ENCODE measurements at places on chromosomes 2 and 18.

GRCh38 chr2:217817466-217818292, 185.1 kb downstream of the TNS1 start:
- no peak for DNase-seq

GRCh38 chr18:10659594-10659993, 133.8 kb downstream of the NAPG start:
- DNase-seq, result no peak

GRCh38 chr2:196315388-196316049, 144.1 kb upstream of the STK17B start:
- no peak for DNase-seq

DNA sequence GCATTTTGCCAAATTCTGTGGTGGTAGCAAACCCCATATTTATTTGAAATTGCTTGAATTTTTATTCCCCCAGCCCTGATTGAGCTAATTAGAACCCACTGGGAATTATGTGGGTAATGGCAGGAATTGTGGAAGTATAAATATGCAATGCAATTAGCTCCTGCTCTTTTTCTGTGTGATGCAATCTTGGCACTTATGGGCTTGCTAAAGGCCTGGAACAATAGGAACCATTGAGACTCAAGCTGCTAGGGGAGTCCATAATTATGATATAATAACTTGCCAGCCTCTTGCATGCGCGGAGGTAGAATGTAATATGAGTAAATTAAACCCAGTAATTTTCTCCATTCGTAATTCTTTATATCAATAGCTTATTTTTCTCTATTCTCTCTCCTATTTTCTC, 267.6 kb upstream of the THSD7B start:
- no peak for DNase-seq

GRCh38 chr2:65880436-65880835, 448.0 kb upstream of the SPRED2 start:
- DNase-seq, result no peak

- peak; percentile 35 for DNase-seq
These were observed 91.7 kb upstream of the EPC2 start for GRCh38 chr2:148552675-148553331.

DNA sequence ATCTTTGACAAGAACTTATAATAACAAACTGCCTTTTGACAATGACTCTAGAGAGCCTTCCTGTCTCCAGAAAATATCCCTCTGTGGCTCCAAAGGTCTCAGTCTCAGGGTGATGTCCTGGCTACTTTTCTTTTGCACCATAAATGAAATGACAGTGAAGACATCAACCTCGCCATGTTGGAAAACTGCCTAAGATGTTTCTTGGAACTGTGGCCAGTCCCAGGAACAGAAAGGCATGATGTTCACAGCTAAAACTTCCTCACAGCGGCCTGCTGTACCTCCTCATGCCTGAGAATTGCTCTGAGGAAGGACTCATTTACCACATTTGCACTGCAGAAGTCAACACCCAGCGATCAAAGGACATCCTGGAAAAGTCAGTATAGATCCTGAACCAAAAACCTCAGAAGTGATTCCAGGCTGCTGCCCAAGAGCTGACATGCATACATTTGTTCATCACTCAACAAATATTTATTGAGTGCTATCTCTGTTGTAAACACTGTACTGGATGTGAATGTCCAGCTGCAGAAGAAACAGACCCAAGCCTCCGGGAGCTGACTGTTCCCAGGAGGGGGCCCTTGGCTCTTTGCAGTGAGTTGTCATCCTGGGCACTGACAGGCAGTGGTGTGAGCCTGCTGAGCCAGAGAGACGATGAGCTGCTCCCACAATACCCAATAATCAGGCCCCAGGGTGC, 64.3 kb upstream of the ACSL3 start:
- DNase-seq, result no peak

DNA sequence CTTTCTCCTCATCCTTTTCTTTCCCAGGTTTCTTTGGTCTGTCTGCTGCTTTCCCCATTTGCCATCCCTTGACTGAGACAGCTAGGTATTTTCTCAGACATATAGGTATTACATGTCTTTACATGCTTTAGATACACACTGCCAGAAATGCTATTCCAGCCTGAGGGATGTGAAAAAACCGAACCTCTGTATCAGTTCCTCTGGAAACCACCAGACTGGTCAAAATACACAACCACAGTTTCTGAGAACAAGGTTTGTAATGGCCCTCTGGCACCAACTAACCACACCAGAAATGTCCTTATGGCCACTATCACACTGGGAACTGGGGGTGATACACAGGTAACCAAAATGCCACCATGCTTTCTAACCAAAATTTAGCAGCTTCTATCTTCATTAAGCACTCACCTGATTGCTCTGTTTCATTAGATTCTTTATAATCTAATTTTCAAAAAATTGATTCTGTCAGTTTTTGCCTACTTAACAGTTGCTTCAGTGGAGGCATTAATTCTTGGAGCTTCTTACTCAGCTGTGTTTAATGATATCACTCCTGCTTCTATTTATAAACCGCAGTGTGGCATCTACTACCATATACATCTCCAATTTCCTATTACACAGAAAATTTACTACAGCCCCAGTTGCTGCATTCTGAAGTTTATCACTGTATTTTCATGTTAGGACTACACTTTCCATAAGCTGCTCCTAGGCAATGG, 243.5 kb downstream of the WDPCP start:
- no peak for DNase-seq

DNA sequence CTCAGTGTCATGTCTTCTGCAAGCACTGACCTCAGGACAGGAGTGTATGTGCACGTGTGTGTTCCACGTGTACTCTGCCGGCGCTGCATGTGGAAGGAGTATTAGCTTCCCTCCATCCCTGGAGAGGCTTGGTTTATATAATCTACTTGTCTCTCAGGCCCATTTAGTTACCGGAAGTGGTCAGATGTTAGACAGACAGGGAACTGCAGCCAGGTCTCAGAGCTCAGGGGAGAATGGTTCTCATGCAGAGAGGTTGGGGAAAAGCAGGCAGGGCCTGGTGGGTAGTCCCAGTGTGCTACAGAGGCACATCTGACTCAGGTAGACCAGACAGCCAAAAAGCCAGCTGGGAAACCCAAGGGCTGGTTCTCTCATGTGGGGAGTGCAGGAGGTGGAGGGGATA, 167.9 kb downstream of the CTIF start:
- DNase-seq, result no peak
